ENCODE measurements at places on chromosomes 16 and 17.

GRCh38 chr17:56142325-56142724 is 10.9 kb upstream of the ANKFN1 start:
- DNase-seq: no peak

GRCh38 chr17:59845595-59846393 is 46.9 kb downstream of the TUBD1 start:
- DNase-seq: no peak

- no peak for DNase-seq
These were observed 14.6 kb downstream of the KCNJ16 start for GRCh38 chr17:70089513-70090148.

GRCh38 chr16:21239646-21240045 is 6.1 kb downstream of the ANKS4B start:
- no peak for DNase-seq

GRCh38 chr17:19517699-19518098 is 16.0 kb upstream of the SLC47A1 start:
- no peak for DNase-seq

All from CD4-positive, CD25-positive, alpha-beta regulatory T cell (primary cell).